ENCODE measurements at places on chromosomes 1 and 21.

DNA sequence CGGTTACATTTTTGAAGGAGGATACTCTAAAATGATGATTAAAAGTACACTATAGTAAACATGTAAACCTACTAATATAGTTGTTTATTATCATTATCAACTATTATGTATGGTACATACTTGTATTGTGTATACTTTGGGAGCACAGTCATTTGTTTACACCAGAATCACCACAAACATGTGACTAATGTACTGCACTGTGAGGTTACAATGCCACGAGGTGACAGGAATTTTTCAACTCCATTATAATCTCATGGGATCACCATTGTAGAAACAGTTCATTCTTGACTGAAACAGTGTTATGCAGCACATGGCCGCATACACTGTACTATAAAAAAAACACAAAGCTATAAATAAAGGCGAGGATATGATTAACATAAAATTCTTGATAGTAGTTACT lies 44.3 kb downstream of the GPATCH2 start:
- DNase-seq: no peak

DNA sequence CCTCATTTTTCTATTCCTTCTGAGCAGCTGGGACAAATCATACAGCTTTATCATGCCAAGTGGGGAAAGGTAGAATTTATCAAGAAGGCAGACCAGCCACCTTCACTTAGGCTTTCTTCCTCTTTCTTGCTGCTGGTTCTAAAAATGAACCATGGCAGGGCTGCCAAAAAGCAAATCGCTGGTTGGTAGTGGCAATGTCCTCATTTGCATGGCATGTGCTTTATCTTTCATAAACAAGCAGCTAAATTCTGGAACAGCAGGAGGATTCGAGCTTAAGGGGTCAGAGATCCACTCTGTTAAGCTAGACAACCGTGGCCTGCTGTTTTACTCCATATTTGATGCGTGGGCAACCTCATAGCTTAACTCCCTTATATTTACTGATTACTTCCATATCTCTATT lies 91.3 kb downstream of the RPE65 start:
- DNase-seq: no peak

- no peak for DNase-seq
Observed at GRCh38 chr1:47725000-47725473, 272.1 kb downstream of the TRABD2B start.

DNA sequence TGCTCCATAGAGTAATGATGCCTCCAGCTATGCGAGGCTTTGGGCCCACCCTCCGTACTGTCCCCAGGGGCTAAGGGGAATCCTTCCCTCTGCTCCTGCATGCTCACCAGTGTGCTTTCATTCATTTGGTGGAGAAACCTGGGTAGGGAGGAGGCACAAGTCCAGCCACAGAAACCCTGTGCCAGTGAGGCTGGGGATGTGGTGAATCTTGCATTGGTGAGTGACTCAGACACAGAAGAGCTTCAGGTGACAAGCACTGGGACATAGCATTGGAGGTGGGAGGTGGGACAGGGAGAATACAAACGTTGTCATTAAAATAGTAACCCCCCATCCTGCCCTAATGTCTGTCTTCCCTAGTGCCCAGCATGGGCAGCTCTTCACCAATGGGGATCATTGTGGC lies 5.2 kb downstream of the FCGR2A start:
- no peak for DNase-seq

GRCh38 chr1:8211883-8212579 lies 105.9 kb upstream of the SLC45A1 start:
- peak; percentile 24 for DNase-seq

DNA sequence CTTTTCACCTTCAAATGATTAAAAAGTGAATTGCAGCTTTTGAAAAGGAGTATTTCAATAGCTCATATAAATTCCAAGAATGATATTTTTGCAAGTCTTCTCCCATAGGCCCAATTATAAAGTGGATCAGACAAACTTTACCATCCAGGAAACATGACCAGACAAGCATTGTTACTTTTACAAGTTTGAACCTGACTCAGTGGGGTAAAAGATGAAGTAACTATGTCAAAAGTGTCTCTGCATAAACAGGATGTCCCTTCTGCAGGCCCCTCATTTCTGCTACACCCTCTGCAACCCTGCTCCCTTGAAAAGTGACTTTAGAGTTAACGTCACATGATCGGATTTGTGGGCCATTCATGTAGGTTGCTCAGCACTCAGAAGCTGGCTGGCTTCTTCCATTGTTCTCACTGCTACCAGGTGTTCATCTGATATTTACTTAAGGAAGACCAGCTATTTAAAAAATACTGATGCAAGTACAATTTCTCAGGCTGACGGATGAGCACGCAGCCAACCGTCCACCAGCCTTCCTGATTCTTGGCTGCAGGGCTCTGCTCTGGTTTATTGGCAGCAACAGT lies 32.3 kb downstream of the URB1 start:
- DNase-seq: no peak

DNA sequence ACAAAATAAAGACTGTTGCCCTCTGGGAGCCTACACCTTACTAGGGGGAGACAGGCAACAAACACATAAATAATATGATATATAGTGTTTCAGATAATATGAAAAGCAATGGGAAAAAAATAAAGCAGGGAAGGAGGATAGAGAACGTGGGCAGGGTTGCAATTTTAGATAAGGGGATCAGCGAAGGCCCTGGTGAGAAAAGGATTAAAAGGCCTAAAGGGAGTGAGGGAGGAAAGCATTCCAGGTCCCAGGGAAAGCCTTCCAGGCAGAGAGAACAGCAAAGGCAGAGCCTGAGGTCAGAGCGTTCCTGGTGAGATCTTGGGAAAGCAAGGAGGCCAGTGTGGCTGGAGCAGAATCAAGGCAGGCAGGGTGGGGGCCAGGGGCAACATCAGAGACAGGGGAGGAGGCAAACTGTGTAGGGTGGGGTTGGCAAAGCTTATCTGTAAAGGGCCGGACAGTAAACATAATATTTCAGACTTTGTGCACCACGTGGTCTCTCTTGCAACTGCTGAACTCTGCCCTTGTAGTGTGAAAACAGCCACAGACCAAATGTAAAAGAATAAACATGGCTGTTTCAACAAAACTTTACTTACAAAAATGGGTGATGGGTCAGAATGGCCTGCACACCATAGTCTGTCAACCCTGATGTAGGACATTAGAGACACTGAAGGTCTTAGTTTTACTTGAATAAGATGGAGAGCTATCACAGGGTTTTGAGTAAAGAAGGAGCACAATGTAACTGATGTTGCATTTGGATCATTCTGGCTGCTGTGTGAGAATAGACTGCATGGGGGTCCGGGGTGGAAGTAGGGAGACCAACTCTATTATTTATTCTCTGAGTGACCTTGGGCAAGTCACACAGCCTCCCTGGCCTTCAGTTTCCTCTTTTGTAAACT lies 13.3 kb upstream of the CPT2 start:
- DNase-seq: no peak

DNA sequence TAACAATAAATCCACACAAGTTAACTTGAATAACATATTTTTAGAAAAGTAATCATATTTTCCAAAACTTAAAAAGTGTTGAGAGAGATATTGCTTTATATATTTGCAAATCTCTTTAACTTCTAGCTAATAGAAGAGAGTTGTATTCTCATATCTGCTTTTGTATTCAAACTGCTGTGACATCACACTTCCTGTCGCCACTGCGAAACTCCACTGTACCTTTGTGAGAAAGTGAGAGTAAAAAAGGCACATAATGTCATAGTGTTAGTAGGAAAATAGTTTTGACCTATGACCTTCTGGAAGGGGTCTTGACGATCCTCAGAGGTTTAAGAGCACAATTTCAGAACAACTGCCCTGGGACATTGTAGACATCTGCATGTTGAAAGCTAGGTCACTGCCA lies 21.6 kb downstream of the AK5 start:
- DNase-seq: no peak

All from activated CD4-positive, alpha-beta T cell treated with anti-CD3 and anti-CD28 coated beads, Interleukin-2, amount 50 U/mL, for 48 hours (primary cell).